ENCODE measurements at places on chromosomes 4 and X.

DNA sequence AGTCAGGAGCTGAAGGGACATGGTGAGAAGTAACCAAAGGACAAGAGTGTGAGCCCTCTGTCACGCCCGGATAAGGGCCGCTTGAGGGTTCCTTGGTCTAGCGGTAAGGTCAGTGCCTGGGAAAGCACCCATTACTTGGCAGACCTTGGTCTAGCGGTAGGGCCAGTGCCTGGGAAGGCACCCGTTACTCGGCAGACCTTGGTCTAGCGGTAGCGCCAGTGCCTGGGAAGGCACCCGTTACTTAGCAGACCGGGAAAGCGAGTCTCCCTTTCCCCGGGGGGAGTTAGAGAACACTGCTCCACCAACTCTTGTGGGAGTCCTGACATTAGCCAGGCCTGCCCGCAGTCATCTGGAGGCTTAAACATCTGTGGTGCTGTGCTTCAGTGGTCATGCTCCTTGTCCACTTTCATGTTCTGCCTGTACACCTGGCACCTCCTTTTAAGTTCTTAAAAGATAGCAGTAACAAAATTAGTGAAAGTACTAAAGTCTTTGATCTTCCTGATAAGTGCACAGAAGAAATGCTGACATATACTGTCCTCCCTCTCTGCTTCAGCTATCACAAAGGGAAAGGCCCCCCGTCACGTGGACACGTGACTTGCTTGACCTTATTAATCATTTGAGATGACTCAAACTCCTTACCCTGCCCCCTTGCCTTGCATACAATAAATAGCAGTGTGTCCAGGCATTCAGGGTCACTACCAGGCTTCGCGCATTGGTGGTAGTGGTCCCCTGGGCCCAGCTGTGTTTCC lies 9.3 kb upstream of the SEC24B start:
- DNase-seq = no peak

DNA sequence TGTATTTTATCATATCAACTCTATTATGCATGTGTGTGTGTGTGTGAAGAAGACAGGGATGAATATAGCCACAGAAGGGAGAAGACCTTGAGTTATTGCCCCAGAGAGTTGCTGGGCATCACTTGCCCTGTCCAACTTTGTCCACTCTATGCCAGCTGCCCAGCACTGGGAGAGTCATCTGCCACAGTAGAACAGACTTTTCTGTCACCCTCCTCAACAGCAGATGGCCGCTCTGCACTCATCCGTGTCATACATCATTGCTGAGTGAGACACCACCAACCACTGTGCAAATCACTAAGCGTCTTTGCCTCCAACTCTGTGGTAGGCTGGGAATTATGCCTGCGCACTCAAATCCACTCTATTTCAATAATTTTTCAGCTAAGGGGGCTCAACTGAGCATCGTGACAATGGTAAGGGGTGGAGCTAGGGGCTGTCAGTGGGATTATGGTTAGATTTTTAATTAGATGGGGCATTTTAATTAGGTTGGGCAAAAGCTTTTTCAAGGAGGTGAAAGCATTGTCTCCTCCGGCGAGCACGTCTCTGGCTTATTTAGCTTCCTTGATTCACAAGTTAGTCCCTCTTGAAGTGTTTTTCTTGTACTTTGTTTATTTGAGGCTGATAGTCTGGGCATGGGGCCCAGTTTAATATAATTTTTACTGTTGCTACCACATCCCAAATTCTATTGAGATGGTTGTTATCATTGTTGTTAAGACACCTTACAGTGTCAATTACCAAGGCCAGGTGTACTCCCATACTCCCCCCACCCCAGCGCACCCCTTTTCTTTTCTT lies 100.1 kb upstream of the KLF3 start:
- peak; percentile 34 for DNase-seq

DNA sequence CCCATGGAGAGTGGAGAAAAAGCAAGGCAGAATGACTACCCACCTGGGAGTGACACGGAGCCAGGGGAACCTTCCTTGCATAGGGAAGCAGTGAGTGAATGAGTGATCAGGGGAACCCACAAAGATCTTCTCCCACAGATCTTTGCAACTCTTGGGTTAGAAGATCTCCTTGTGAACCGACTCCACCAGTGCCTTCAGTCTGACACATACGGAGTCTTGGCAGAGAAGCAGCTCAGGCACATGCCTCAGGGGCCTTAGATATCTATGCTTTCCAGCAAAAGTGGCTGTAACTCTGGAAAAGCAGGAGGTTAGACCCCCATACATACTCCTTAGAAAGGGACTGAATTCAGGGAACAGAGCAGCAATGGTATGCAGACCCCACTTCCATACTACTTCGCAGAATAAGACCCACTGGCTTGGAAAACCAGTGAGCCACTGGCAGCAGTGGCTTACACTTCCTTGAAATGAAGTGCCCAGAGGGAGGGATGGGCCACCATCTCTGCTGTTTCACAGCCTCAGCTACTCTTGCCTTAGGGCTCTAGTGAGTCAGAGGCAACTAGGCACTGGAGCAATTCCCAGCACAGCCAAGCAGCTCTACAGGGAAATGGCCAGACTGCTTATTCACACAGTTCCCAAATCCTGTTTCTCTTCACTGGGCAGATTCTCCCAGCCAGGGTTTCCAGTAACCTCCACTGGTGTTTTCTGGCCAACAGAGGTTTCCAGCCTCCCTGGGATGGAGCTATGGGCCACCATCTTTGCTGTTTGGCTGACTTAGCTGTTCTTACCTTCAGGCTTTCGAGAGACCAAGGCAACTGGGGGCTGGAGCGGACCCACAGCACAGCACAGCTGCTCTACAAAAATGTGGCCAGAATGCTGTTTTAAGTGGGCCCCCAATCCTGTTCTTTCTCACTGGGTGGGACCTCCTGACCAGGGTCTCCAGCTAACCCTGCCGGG lies 82.8 kb upstream of the TCEAL2 start:
- peak; percentile 82 for DNase-seq

GRCh38 chr4:26462874-26463273 lies 27.4 kb downstream of the CCKAR start:
- DNase-seq = no peak

GRCh38 chr4:119810001-119810400 lies 181.4 kb upstream of the PDE5A start:
- DNase-seq = no peak

- DNase-seq = peak; percentile 76
These were observed at the start of gene ABCG2 for GRCh38 chr4:88158489-88159228. Gene ABCG2 (minus strand): TSS chr4:88158639. CDS start chr4:88139995, 18,644 bp downstream.

DNA sequence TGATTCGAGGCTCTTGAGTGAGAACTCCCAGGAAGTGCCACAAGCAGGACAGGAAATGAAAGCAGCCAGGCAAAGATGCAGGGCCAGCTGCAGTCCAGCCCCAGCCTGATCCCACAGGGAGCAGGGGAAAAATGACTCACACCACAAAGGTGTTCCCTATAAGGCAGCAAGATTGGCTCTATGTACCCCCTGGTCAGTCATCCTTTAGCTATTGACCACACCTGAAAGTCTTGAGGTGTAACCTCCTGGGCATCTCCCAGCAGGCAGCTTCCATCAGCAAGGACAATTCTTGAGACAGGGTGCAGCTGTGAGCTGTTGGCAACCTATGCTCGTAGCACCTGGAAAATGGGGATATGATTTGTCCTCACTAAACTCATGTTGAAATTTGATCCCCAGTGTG lies 27.9 kb upstream of the EXOC1L start:
- no peak for DNase-seq

- no peak for DNase-seq
These were observed 45.8 kb upstream of the FBXW7 start for GRCh38 chr4:152581536-152582160.

- DNase-seq = no peak
These were observed 52.0 kb upstream of the RGN start for GRCh38 chrX:47026198-47026597.

GRCh38 chr4:93710101-93710846 lies 118.3 kb upstream of the ATOH1 start:
- DNase-seq = no peak

DNA sequence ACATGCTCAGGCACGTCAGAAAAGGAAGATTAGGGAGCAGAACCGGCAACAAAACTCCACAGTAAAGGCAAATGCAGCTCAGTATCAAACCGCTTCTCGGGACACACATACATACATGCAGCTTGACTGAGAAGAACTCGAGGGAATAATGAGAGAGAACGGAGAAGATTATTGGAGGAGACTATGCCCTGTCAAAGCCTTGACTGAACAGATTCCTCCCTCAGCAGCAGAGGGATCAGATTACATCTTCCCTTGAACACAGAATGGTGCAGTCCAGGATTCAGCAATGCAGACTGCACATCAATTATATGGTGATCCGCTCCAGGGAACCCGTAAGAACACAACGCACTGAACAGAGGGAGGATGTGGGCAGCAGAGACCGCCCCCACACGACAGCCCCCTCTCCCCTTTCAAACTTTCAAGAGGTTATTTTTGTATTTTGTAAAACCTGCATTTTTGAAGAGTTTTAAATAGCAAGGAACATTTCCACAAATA lies 183.2 kb downstream of the FBXW7 start:
- DNase-seq = peak; percentile 97

DNA sequence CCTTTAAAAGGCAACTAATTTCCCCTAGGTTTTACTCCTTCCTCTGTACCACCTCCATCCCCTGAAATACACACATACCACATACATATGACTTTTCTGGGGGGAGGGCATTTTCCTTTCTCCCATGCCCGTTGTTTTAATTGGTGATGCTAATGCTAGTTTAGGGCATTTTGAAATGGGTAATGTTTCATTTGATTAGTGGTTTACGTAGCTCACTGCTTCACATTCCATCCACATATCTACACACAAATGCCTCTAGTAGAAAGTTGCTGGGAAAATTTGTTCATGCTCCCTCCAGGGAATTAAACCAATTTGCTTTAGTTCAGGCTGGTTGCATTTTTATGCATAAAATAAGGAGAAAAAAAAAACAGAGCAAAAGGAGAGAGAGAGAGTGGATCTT lies 231.2 kb downstream of the FRAS1 start:
- DNase-seq = peak; percentile 64

DNA sequence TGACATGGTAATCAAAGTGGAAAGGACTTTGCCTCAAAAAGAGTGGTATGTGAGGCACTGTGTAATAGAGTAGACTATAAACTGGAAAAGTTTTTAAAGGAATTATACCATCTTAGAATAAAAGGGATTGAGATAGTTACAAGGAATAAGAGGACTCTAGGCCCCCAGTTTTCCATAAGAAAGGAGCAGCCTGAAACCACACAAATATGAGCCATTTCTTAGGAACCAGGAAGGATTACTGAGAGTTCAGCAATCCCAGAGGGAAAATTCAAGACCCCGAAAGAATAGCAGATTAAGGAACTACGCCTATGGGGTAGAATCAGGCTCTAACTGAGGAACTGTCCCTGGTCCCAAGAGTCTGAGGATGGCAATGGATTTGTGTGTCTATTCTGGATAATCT lies 1213.3 kb downstream of the C4orf33 start:
- DNase-seq = no peak

DNA sequence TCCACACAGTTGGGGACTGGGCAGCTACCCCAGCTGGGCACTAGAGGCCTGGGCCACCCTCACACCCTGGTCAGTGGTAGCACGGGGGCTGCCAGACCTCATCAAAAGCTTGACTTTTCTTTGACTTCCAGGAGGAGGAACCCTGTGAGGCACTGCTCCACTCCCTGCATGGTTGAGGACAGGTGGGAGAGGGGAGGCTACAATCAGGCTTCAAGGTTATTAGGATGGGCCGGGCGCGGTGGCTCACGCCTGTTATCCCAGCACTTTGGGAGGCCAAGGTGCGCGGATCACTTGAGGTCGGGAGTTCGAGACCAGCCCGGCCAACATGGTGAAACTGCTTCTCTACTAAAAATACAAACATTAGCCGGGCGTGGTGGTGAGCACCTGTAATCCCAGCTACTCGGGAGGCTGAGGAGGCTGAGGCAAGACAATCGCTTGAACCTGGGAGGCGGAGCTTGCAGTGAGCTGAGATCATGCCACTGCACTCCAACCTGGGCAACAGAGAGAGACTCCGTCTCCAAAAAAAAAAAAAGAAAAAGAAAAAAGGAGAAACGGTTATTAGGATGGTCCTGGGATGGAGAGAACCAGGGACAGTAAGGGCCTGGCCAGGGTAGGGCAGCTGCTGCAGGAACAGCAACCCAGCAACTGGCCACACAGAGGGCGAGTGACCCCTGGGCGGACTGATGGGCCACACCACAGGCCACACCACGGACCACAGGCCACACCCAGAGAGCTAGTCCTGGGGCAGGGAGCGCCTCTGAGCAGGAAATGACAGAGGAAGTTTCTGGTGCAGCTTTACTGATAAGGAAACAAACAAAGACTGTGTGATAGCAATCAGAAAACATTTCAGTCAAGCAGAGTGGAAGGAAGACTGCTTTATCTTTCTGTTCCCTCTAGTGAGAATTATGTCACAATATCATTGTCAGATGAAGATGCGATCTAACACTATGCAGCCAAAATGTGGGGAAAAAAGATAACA lies 20.5 kb upstream of the OPN1LW start:
- DNase-seq = peak; percentile 1

DNA sequence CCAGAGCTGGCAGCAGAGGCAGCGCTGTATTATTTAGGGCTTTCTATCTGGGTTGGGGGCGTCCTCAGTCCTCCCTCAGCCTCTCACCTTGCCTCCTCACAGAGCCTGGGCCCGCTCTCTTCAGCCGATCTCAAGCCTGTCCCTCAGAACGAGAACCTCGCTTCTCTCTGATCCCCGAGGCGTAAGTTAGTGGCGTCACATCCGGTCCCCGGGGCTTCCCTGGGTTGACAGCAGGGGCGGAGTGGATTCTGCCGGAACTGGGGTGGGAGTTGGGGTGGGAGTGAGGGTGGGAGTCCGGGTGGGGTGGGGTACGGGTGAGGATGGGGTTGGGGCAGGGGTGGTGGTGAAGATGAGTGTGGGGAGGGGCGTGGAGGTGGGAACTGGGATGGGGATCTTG lies at the start of gene MAGEA10:
TSS of gene MAGEA10 (minus strand) at position 190 of the 397 bp plus-strand sequence. CDS start 2,957 bp downstream, outside the sequence.
- no peak for DNase-seq

DNA sequence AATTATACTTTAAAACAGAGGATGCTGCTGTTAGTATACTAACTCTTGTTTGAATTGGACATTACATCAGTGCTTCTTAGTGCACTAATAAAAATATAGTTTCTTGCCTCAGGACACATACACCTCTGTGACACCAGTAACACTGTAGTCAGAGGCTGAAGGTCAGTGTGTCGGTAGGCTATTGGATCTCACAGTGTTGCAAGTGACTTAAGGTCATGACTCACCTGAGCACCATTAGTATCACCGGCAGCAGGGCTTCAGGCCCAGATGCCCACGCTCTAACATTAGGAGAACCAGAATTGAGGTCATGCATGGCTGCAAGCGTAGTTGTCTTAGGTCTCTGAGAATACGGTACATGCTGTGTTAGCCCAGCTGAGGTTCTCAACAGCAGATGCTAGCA lies 15.2 kb downstream of the ETDC start:
- no peak for DNase-seq

GRCh38 chr4:174425669-174426068 lies 96.6 kb downstream of the HPGD start:
- no peak for DNase-seq

GRCh38 chrX:148878371-148878770 lies 378.0 kb downstream of the AFF2 start:
- peak; percentile 57 for DNase-seq

DNA sequence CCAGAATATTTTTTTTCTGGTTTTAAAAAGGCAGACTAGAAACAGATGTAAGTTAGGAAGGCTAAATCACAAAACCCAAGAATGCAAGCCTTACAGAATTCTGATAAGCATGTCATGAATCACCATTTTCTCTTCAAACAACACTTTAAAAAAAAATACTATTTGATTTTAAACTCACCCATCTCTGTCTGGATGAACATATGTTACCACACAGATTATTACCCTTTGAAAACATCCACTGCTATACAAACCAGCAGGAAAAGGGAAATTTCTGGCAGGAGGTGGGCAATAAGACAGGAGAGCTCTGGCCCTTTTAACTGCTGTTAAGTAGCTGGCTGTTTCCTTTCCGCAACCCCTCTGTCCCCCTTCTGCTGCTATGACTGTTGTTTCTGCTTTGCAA lies 317.7 kb upstream of the NOCT start:
- DNase-seq = peak; percentile 29
